ENCODE measurements at places on chromosomes 7 and 10.

DNA sequence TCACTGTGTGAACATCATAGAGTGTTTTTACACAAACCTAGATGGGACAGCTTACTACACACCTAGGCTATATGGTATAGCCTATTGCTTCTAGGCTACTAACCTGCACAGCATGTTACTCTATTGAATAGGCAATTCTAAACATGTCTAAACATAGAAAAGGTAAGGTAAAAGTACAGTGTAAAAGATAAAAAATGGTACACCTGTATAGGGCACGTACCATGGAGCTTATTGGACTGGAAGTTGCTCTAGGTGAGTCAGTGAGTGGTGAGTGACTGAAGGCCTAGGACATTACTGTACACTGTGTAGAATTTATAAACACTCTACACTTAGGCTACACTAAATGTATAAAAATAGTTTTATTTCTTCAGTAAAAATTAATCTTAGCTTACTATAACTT is 182.0 kb upstream of the THSD7A start:
- no peak for DNase-seq

GRCh38 chr7:23213755-23214154 is 31.9 kb downstream of the NUP42 start:
- no peak for DNase-seq

GRCh38 chr7:142959202-142959601 is 3.0 kb downstream of the KEL start:
- DNase-seq: no peak

- DNase-seq: no peak
These were observed 113.9 kb upstream of the PRR15 start for GRCh38 chr7:29449569-29450260.

DNA sequence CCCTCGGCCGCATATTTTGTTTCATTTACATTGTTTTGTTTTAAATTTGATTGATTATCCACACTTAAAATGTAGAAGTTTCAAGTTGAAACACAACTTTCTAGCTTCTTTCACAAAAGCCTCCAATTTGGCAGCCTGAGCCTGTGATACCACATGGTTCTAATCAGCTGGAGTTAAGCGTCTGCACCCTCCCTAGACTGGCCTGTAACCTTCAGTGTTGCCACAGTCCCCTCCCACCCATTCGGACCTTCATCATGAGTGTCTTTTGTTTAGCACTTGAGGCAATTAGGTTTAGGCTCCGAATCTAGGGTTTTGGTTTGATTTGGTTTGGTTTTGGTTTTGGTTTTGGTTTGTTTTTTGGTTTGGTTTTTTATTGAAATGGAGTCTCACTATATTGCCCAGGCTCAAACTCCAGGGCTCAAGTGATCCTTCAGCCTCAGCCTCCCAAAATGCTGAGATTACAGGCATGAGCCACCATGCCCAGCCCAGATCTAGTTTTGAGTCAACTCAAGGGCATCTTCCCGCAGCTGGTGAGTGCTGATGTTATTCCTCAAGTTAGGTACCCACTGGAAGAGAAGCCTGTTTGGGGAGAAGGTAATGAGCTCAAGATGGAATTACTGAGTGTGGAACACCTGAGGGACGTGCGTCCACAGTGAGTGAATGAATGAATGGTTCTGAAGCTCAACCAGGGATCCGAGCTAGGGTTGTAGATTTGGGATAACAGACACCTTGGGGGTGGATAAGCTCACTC is 201.4 kb downstream of the HECW1 start:
- no peak for DNase-seq

GRCh38 chr10:122363722-122364463 is 10.6 kb upstream of the PLEKHA1 start:
- DNase-seq: no peak

- DNase-seq: no peak
These were observed 25.4 kb upstream of the USP6NL start for GRCh38 chr10:11636697-11637303.

GRCh38 chr10:123879606-123880257 is 11.9 kb downstream of the CPXM2 start:
- DNase-seq: no peak

DNA sequence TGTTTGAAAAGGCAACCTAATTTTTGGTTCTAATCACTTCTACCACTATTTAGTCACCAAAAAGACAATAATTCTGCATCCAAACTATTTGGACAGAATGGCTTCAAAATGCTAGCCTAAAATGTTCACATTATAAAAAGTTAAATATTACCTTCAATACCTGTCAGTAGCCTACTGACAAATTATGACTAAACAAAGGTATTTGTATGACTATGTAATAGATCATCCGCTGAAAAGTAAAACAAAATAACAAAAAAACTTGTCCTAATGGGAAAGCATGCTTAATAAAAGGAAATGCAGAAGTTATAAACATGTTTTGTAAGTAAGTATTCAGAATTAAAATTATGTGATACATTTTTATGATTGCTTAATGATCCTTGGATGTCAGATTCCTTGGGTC is 36.6 kb downstream of the CD36 start:
- DNase-seq: no peak

GRCh38 chr10:75438275-75438674 is 6.9 kb downstream of the LRMDA start:
- no peak for DNase-seq

- DNase-seq: no peak
These were observed 12.5 kb upstream of the COL13A1 start for GRCh38 chr10:69789164-69789576.

- no peak for DNase-seq
These were observed 150.2 kb downstream of the TCF7L2 start for GRCh38 chr10:113100281-113100680.

DNA sequence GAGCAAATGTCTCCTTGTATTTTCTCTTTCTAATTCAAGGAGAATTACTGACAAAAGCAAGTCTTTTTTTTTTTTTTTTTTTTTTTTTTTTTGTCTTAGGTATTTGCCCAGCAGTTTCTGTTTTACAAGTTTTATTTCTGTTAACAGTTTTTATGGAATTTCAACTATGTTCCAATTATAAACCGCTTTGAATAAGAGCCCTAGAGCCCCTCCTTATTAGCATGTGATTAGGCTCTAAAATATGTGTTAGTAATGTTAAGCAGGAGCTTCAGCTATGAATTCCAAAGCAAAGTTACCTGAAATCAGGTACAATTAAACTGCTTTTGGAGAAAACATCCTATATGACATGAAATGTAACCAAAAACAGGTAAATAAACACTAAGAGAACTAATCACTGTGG is 997.0 kb upstream of the POT1 start:
- no peak for DNase-seq
